Glomerular endothelial cell (primary cell): ENCODE measurements at places on chromosomes 5 and 9.

- peak; percentile 36 for DNase-seq
Measured at GRCh38 chr5:95664204-95664786, 17.7 kb downstream of the RFESD start.

- no peak for DNase-seq
Measured at GRCh38 chr5:27038476-27038875, at the start of gene CDH9. CDH9 (minus strand) TSS chr5:27038586; CDS start chr5:26988333, 50,253 bp downstream.

GRCh38 chr9:14428781-14429230 lies 114.9 kb upstream of the NFIB start:
- no peak for DNase-seq

DNA sequence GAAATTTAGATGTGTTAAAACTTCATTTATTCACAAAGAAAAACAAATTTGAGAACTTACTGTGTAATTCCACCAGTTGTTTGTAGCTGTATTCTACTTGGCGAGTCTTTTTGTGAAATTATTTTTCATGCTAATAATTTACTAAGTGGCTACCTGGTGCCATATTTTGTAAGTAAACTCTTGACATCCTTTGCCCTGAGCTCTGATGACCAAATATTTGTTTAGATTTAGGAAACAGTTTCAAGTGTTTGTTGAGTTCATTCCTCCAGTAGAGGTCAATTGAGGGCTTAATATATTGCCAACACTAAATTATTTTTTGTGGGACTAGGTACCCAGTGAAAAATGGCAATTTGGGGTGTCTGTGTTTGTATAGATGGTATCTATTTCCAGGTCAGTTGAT lies 3.7 kb downstream of the CNTLN start:
- DNase-seq: no peak

DNA sequence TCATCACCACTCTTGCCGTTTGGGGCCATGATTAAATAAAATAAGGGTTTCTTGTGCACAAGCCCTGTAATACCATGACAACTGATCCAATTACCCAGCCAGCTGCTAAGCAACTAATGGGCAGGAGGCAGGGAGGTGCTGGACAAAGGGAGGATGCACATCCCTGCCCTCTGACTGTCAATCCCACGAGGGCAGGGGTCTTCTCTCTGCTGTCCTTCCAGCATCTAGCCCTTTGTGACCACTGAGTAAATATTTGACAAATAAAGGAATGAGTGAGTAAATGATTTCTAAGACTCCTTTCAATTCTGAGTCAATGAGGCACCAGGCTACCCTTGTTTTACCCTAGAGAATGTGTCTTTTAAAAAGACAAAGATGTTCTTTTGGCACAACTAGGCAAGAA lies 247.1 kb downstream of the SYK start:
- DNase-seq: no peak
